Stimulated activated CD8-positive, alpha-beta memory T cell treated with anti-CD3 and anti-CD28 coated beads, Interleukin-12 subunit alpha, Interleukin-12 subunit beta, amount 100 ng/mL, for 1 hour (primary cell): ENCODE measurements at places on chromosomes 1 and 21.

- no peak for DNase-seq
Measured at GRCh38 chr1:234582681-234583301, 27.2 kb downstream of the IRF2BP2 start.

DNA sequence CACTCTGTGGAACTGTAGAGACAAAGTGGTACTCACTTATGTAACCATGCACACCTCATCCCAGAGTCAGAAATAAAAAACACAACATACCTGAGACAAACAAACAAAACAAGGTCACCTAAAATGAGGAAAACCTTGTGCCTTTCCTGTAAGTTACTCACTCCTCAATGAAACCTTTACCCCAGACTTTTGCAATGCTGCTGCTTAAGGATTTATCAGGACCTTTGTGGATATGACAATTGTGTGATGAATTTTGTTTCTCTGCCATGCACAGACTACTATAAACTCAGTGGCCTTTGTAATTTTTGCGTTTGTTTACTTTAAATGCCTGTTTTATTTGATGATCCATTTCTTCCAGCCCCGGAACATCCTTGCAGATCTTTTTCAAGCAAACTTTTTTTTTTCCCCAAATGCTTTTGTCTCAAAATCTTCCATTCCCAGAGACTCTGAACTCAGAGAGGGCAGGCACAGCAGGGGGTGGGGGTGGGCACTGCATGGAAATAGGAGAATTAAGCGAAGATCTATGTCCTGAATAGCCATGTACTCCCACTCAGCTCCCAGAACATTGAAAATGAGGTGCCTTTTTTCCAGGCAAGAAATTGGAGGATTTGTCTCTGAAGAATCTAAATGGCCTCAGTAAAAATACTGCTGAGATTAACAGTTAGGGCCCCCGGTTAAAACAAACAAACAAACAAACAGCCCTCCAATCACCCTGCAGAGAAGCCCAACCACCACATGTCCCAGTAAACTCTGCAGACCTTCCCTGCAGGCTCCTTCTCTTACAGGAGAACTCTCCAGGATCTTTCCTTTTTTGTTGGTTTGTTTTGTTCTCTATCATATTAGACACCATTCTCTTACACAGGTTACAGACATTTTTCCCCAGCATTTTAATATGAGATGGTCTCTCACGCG lies 22.6 kb upstream of the SIM2 start:
- no peak for DNase-seq

DNA sequence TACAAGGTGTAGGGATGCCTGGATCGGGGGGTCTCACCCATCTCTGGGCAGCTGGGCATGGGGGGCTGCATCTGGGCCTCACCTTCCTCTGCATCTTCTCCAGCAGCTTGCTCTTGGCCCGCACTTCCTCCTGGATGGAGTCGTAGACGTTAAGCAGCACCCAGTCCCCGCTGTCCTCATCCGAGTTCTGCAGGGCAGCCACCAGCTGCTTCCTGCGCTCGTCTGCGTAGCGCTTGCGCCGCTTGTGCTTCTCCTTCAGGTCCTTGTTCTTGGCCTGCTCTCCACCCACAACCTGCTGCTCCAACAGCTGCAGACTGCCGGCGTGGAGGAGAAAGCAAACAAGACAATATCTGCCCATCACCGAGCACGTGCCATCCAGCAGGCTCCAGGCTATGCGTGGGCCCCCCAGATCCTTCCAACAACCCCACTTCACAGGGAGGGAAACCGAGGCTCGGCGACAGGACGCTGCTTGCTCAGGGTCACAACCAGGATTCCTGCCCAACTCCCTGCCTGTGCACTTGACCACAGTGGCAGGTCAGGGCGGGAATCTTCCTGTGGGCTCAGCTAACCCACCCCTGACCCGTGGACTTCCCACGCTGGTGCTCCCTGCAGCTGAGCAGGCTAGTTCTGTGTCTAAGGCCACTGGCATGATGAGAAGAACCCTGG lies 21.5 kb upstream of the DDOST start:
- DNase-seq = no peak

DNA sequence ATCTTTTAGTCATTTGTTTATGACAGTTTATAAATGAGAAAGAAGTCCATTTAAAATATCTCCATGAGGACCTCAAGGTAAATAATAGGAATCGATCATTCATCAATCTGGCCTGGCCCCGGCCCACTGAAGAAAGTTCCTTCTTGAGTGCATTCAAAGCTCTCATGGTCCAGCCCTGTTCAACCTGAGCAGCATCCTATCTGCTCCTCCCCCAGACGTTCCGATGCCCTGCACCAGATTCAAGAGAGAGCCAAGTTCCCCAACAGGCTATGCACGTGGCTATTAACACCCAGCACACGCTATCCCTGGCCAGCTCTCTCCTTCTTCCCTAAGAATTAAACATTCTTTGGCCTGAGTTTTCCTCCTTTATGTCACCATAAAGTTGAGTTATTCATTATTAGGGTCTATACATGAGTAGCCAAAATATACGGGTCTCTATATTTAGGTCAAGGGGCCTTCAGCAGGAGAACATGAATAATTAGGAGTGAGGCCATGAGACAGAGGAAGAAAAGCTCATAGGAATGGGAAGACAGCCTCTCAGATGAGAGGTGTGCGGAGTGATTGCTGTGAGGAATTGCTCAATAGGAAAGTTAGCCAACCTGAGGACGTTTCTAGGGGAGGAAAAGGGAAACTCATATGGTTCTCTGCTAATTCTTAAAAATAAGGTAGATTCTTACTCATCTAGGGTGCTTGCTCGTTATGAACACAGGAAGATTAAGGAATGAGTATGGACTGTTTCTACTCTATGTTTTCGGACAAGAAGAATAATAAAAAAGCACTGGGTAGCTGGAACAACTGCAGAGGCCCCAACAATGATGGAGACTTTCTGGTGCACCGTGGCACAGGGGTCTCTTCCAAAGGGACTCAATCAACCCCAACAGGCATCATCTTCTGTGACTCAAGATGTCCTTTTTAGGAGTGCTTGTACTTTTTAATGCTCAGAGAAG lies 23.6 kb downstream of the RUNX1 start:
- DNase-seq = no peak

GRCh38 chr1:203199816-203200571 lies 13.5 kb upstream of the CHI3L1 start:
- DNase-seq = no peak

DNA sequence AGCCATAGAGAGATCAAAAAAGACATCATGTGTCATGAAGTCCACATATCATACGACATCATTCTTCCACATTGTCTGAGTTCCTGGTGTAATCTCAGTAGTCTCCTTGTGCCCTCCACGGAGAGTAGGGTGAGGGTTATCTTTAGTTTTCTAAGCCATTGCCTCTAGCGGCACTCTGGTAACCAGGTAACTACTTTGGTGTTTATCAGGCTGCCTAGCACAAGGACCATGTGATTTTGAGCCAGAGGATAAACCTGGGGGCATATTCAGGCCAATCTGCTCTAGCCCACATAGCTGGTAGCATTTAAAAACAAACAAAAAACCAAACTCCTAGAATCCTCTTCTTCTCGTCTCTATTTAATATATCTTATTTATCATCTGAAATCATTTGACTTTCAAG lies 147.4 kb downstream of the GDAP2 start:
- no peak for DNase-seq

GRCh38 chr1:116820369-116820768 lies 66.1 kb downstream of the CD2 start:
- DNase-seq = no peak

- no peak for DNase-seq
Measured at GRCh38 chr1:43367026-43367903, 546 bp downstream of the ELOVL1 start.
